Left lung (tissue), 14 donors: ENCODE measurements at places on chromosomes 5 and 9.

- peak; percentile 70 for DNase-seq
Observed at GRCh38 chr5:112146323-112147226, 272.5 kb downstream of the EPB41L4A start.

DNA sequence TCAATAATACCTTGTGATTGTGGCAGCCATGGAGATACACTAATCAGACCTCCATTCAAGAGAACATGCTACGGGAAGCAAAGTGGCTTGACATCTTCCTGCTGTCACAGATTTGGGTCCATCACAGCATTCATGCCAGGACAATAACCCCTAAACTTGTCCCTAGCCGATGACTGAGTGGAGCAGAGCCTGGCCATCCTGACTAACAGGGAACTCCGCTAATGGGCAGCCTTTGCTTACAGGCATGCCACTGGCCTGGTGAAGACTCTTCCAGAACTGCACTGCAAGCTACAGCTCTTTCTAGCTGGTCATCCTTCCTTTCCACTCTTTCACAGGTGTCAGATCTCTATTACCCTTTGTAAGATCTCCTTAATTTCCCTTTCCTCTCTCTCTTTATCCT is 16.0 kb downstream of the FAM174A start:
- DNase-seq = no peak

- no peak for DNase-seq
Observed at GRCh38 chr5:83375049-83375745, 96.3 kb upstream of the VCAN start.

DNA sequence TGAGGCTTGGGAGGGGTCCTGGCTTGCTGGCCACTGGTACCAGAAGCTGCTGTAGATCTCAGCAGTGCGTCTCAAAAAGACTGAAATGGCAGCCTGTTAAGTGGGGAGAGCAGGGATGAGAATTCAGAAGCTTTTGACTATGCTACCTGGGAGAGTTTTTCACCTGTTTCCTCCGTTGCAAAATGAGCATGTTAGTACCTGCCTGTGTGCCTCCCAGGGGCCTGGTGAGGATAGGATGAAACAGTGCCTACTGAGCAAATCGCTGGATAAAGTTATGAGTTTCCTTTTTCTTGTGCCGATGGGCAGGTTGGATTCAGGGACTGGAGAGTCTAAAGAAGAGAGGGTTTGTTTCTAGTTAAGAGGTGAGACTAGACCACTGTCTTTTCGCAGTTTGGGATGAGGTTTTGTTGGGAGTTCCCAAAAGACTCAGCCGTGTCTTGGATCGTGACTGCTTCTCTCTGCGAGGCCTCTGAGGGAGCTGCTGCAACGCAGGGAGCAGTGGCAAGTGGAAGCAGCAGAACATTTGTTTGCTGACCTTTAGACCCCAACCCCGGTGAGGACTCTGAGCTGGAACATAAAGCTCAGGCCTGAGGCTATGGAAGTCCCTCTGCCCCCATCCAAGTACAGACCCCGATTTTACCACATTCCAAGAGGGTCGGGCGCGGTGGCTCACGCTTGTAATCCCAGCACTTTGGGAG is 1.4 kb downstream of the RALGPS1 start:
- no peak for DNase-seq

DNA sequence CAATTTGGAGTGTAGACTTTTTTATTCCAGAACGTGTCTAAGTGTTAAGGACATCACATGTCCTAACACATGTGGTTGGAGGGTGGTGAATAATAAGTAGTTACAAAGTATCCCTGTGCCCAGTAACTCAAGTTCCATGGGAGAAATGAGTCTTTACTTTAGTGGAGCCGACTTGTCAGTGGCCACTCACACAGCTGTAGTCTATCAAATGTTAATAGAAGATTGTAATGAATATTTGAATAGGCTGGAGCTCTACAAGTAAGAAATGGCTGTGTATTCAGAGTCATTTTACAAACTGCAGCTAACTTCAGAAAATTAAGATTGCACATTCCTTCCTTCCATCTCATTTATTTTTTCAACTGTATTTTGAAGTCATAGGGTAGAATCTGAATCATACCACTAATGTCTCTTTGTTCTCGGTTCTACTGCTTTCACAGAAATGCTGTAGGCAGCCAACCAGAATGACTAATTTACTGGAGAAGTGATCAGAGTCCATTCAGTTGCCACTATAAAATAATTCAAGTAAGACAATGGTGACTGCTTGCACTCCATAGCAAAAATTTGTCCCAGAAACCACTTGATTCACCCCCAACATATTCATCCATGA is 394.8 kb downstream of the NR2F1-AS1 start:
- no peak for DNase-seq

DNA sequence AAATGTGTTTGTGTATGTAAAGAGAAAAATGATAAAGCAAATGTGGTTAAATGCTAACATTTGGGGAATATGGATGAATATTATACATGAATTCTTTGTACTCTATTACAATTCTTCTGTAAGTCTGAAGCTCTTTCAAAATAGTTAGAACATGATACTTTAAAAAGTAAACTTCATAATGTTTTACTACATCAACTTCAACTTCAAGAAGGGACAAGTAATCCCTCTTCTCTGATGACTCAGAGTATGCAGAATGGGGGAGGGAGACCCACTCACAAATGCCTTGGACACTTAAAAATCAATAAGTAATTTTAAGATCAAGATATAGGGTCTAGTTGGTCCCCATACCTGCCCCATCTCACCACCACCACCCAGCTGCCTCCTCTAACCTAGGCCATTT is 162.4 kb downstream of the ESM1 start:
- DNase-seq = no peak

- no peak for DNase-seq
Observed at GRCh38 chr9:91374939-91375338, 13.2 kb upstream of the AUH start.

- no peak for DNase-seq
Observed at GRCh38 chr5:43268188-43268820, 44.9 kb downstream of the HMGCS1 start.
